ENCODE measurements at places on chromosomes 16 and 17.

- DNase-seq, result no peak
Measured at GRCh38 chr16:65117811-65118448, 3.9 kb downstream of the CDH11 start.

DNA sequence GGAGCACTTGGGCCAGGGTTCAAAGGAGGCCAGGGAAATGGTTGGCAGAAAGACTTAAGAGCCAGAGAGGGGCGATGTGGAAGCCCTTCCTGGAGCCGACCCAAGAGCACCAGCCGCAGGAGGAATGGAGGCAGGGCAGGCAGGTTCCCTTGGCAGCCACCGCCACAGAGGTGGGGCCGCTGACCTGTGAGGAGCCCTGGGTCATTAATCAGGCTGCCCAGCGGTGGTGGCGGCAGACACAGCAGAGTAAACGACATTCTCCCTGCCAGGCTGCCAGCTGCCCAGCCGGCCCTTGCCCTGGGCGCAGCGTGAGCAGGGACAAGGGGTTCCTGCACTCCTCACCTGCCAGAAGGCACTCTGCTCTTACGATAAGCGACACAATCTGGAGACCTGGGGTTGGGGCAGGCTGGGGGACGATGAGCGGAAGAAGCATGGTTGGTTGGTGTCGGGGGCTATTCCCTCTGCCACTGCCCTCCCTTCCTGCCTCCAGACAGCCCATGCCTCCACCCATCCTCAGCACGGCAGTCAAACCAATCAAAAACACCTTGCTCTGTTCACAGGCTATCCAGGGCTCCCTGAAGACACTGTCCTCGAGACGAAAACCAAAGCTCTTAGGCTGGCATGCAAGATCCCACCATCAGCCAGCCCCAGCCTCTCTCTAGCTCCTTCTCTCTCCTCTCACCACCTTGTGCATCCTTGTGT lies 40.9 kb downstream of the PLXDC1 start:
- no peak for DNase-seq

GRCh38 chr17:6160911-6161855 lies 91.0 kb downstream of the WSCD1 start:
- no peak for DNase-seq

GRCh38 chr16:88316151-88316550 lies 66.6 kb upstream of the ZNF469 start:
- DNase-seq, result no peak

DNA sequence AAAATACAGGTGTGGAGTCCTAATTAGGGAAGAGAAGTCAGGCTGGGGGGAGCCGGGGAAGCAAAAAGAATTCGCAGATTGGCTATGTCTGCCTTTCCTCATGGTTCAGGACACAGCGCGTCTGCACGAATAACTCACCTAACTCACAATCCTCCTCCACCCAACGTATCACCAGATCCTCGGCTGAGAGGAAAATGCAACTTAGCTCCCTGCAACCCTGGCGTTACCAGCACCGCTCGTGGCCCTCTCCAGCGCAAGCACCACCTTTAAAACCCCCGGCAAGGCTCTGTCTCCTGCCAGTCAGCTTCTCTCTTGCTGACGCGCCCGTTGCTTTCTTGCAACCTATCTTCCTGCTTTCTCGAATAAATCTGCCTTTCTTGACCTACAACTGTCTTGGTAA lies 49.8 kb upstream of the METRNL start:
- no peak for DNase-seq

DNA sequence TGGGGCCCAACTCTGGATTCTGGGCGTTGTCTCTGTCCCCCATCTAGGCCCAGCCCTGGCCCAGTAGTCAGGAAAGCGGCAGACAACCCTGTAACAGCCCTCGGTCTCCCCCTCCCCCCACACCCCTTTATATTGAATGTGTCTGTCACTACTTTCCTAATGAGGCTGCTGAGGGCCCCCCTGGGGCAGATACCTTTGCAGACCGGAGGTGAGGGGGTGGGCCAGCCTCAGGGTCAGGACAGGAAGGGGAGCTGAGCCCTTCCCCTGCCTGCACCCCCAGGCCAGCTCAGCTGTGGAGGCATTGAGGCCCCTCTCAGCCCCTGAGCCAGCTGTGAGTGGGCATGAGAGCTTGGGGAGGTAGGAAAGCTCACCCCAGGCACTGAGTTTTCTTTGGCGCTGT lies 17.1 kb downstream of the RAI1 start:
- no peak for DNase-seq

GRCh38 chr16:23380501-23380951 lies 72.5 kb downstream of the COG7 start:
- no peak for DNase-seq

DNA sequence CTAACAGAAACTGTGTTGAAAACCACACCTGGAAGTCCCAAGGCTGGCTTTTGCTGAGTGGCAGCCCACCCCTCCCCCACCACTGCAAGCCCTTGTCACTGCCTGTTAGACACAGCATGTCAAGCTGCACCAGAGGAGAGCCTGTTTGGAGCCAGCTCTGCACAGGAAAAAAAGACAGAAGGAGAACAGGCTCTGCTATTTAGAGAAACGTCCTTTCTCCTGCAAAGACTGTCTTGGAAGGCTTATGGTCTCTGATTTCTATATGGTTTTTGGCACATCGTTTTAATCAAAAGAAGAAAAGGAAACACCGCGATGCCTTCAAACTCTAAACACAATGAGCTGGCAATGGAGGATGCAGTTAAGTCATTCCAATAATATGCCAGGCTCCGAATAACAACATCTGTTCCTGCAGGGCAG lies 275.5 kb downstream of the MAP2K4 start:
- no peak for DNase-seq

GRCh38 chr17:14297161-14297851 lies 3.6 kb upstream of the HS3ST3B1 start:
- DNase-seq, result no peak

GRCh38 chr17:78839235-78839761 lies 1.3 kb downstream of the USP36 start:
- no peak for DNase-seq

- DNase-seq, result no peak
Measured at GRCh38 chr17:74404218-74404617, 27.7 kb upstream of the GPRC5C start.

- DNase-seq, result no peak
Measured at GRCh38 chr17:46785696-46786095, 32.8 kb downstream of the WNT3 start.

DNA sequence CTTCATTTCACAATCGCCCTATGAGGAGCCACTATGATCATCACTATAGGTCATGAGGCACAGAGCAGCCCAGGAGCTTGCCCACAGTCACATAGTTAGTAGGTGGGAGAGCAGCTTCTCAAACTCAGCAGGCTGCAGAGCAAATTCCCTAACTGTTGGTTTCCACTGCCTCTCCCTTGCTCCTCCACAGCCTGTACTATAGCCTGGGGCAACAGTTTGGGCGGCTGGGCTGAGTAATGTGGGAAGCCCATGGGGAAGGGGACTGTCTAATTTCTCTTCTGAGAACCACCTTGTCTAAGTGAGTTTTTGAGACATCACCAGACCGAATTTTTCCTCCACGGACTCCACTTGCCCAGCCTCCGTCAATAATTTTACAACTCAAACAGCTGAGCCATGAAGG lies 73.4 kb upstream of the GPR139 start:
- DNase-seq, result no peak

DNA sequence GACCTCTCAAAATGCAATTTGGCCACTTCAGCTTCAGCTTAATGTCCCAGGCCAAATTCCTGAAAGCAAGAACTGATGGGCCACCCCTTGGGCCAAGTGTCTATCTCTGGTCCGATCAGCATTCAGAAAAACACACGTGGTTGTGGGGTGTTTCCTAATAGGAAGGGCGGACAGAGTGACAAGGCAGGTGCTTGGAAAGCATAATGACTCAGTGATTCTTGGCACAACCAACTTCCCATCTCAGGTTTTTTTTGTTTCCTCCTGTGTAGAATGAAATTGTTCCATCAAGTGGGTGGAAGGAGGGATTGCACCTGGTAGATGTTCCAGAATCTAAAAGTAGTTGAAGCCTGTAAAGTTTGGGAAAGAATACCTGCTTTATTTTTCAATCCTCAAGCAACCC lies 155.6 kb downstream of the HS3ST2 start:
- no peak for DNase-seq

GRCh38 chr17:27339836-27340550 lies 46.1 kb downstream of the WSB1 start:
- no peak for DNase-seq

DNA sequence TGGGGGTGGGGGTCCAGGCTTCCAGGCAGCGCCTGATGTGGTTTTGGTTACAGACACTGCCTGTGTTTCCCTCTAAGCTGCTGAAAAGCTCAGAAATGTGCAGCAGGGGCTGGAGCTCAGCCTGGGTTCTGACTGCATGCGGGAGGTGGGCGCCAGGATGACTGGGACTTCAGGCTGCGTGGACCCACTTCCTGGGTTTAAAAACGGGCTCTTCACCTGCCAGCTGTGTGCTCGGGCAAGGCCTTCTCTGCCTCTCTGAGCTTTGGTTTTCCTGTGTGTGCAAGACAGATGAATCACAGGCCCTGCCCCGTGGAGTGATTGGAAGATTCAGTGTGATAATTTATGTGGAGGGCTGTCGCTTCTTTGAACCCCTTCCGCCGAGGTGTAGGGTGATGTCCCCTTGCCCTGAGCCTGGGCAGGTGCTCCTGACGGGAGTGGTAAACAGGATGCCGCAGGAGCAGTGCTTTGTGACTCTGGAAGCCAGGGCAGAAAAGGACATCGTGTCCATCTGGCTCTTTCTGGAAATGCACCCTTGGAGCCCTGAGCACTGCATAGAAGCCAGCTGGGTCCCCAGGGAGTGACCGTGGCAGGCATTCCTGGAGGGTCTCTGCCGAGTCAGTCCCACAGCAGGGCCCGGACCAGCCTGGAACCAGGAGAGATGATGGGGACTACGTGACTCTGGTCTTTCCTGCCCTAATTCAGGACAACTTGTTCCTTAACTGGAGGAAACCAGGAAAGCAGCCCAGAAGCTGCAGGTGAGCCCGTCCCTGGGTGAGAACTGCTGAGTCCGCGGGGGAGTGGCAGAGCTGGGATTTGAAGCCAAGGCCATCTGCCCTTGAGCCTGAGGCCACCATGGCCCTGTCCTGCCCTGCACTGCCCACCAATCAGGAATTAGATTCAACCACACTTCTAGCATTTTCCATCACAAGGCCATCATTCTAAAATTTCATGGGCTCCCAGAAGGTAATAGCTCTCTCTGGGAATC lies 28.5 kb upstream of the SLC7A5 start:
- no peak for DNase-seq

- DNase-seq, result no peak
Measured at GRCh38 chr16:30842971-30843370, 50.9 kb downstream of the BCL7C start.

GRCh38 chr16:3950343-3951193 lies 70.1 kb upstream of the CREBBP start:
- DNase-seq, result no peak

DNA sequence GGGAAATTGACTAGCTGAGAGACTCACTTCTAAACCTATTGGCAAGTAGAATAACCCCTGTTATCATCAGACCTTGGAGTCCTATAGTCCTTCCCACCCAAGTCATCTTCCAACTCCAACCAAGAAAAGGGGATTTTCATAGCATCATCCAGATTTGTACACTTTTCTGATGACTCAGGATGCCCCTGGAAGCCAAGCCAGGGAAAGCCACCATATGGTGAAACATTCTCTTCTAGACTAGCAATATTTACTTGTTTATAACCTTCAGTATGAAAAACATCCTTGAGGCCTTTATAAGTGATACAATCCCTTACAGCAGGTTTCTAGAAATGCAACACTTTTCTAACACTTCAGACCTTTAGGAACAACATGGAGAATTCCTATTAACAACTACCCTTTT lies 618.8 kb upstream of the CDH11 start:
- DNase-seq, result no peak

DNA sequence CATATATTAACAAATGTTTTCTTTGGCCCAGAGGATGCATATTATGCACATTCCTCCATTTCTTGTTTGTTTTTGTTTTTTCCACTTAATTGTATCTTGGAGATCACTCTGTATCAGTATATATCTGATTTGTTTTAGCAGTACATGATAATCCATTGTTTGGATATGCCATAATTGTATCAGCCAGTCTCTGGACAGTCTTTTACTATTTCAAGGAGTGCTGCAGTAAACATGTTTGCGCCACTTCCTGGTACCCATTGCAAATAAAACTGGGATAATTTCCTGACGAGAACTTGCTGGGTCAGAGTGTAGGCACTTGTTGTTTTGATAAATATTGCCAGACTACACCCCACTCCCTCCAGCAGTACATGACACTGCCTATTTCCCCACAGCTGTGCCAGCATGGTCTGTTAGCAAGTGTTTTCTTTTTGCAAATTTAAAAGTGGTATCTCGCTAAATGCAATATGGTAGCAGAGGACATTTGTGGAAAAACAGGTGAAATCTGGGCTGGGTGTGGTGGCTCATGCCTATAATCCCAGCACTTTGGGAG lies 4.9 kb upstream of the TMEM11 start:
- no peak for DNase-seq

DNA sequence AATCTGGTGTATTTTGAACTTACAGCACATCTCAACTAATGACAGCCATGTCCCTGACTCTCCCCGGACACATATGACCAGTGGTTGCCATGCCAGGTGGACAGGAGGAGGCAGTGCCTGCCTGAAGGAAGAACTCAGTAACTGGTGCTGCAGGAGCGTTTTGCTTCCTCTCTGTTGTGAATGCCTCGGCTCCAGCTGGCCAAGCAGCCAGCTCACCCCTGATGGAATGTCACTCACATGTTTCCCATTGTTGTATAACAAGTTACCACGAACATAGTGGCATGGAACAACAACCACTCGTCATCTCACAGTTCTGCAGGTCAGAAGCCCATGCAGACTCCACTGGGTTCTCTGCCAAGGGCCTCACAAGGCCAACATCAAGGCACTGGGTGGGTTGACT lies 20.1 kb upstream of the IRF8 start:
- DNase-seq, result no peak

GRCh38 chr16:4321286-4322120 lies 5.6 kb downstream of the GLIS2 start:
- DNase-seq, result no peak

- no peak for DNase-seq
Measured at GRCh38 chr16:19677402-19677801, 40.6 kb downstream of the KNOP1 start.

DNA sequence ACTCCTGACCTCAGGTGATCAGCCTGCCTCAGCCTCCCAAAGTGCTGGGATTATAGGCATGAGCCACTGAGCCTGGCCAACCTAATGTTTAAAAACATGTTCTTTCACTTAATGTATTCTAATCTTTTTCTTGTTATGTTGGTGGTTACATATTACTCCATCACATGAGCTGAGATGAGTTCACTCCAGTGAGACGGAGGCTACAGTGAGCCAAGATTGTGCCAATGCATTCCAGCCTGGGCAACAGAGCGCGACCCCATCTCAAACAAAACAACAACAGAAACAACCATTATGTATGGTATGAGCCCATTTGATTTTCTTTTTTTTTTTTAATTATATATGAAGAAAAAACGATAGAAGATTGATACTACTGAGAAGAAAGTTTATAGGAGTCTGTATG lies 39.6 kb downstream of the SLC39A11 start:
- DNase-seq, result no peak

DNA sequence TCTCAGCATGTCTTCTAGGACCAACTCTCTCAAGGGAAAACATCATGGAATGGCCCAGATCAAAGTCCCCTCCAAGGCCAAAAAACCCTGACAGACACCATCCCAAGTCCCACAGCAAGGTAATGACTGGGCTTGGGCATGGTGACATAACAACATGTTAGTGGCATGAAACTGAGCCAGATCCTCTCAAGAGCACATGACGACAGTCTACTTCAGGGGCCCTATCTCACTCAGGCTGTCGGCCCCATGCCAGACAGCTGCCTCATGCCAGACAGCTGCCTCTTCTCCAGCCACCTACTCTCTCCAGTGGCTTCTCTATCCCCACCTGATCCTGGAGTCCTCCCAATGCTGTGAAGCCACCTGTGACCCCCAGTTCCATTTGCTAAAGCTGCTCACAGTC lies 18.4 kb downstream of the HSD11B2 start:
- no peak for DNase-seq

Data from stimulated activated CD4-positive, alpha-beta T cell treated with anti-CD3 and anti-CD28 coated beads, Interleukin-1b, Interleukin-23, amount 100 ng/mL, for 1 hour (primary cell).